Cardiac muscle cell (in vitro differentiated cells and primary cell): ENCODE measurements at places on chromosomes 7 and 10. TPM values are rescaled to one million over a fixed set of nuclear protein-coding genes. Genes with fewer than 3 reads are reported as not detected.

The ABCB1 gene
- not detected in 2 replicates for total RNA-seq

The ADCY1 gene
- 12.6 and 22.9 TPM in 2 replicates for total RNA-seq

The MUC3A gene
- not detected in 2 replicates for total RNA-seq

DNA sequence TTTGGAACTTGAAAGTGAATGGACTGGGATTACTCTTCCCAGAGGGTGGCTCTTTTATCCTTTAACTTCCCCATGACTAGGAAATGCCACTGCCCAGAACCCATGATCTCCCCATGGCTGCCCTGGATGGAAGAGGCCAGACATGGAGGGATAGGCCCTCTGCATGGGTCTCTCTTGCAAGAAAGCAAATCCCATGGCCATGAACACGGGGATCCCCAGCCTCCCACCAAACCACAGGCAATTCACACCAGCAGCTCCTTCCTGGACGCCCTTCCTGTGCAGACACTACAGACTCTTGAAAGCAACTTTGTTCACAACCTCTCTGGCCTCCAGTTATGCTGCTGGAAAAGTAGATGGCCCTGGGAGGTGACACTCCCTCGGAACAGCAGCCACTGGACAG is 55.0 kb downstream of the EBF3 start:
- H3K27ac ChIP-seq: no peak overlapping the region
- no peaks in the 10 kb centered on the region for H3K4me1 ChIP-seq
- no peak overlapping the region for H3K4me3 ChIP-seq

DNA sequence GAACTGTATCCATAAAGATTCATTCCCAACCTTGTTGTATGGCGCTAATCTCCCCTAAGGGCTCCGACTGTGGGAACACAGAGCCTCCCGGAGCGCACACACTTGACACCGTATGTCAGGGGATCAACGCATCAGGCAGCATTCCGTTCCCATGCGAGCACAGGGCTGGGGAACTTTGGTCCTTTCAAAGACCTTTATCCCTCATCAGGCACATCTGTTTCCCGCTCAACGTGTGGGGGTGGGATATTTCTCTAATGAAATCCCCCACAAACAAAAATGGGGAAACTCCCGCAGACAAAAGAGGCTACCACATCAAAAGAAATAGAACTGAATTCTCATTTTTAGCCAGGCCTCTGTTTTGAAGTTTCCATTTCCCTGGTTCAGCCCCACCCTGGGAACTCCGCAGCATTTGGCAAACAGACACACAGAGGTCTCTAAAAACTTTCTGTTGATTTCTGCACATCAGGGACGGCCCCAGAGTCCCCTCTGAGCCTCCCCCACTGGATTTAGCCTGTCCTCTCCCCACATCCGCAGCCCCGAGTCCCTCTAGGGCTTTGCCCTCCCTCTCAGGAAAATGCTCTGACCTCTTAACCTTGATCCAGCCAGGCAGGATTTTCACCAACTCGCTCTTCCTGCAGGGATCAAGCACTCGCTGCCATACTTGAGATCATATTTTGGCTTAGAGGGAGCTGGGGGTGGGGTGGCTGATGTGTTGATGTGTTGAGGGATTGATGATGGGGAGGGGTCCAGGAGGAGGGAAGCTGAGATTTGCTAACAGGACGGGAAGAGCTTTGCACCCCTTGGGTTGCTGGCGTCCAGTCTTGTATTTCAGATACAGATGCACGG is 6.6 kb downstream of the CPA5 start:
- H3K27ac ChIP-seq: peak overlapping the region; percentile 79
- peaks cover 30% of the 10 kb centered on the region for H3K4me1 ChIP-seq
- H3K36me3 ChIP-seq: no peaks in the 10 kb centered on the region
- H3K4me3 ChIP-seq: no peak overlapping the region
- DNase-seq: peak; percentile 64
- no peaks in the 10 kb centered on the region for H3K27me3 ChIP-seq

- no peak for DNase-seq
- H3K4me3 ChIP-seq: no peak overlapping the region
- H3K36me3 ChIP-seq: no peaks in the 10 kb centered on the region
- no peak overlapping the region for H3K27ac ChIP-seq
- H3K4me1 ChIP-seq: no peaks in the 10 kb centered on the region
Observed at GRCh38 chr7:53641091-53641490, 605.7 kb downstream of the POM121L12 start.
